Gastrocnemius medialis (tissue), 4 donors: ENCODE measurements at places on chromosomes 1 and 21. TPM values are rescaled to one million over a fixed set of nuclear protein-coding genes. Genes with fewer than 3 reads are reported as not detected.

DCST2 gene
- not detected for total RNA-seq

- DNase-seq: no peak
Measured at GRCh38 chr1:177429234-177429633, 258.5 kb downstream of the BRINP2 start.

GRCh38 chr21:33619726-33620125 lies 21.8 kb downstream of the CRYZL1 start:
- DNase-seq: no peak

DNA sequence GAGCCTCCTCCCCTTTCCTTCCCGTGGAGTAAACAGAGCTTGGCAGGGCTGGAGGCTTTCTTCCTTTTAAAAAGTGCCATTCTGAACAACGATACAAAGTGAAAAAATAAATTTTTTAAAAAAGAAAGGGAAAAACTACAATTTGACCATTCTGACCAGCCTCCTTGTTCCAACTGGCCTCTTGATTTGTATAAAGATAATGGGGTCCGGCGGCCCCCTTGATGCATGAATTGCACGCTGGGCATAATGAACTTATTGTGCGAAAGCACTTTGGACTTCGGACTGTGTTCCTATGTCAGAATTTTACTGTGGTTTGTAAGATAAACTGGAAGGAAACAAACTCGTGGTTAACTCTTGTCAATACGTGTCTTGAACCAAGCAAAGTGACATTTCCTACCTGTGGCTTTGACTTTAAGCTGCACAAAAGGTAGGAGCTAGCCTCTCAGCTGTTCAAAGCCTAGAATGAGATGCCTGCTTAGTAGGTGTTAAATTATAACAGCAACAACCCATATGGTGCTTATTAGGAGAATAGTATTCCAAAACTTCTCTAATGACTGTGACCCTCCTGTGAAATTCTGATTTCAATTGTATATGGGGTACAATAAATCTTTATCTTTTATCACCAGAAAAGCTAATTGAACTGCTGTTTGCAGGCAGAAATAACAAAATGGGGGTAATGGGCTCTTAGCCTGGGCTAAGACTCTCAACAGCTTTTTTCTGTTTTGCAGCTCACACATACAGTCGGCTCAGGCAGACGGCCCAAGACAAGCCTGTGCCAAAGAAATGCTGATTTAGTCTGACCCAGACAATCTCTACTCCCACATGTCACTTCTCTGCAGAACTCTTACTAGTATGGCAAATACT lies 9.3 kb downstream of the IRF2BP2 start:
- no peak for DNase-seq
